Mucosa of gallbladder (tissue), 1 donor: ENCODE measurements at places on chromosomes 3 and 15.
A peak's percentile ranks its signal among the peaks of the same experiment; 100 is the strongest.

DNA sequence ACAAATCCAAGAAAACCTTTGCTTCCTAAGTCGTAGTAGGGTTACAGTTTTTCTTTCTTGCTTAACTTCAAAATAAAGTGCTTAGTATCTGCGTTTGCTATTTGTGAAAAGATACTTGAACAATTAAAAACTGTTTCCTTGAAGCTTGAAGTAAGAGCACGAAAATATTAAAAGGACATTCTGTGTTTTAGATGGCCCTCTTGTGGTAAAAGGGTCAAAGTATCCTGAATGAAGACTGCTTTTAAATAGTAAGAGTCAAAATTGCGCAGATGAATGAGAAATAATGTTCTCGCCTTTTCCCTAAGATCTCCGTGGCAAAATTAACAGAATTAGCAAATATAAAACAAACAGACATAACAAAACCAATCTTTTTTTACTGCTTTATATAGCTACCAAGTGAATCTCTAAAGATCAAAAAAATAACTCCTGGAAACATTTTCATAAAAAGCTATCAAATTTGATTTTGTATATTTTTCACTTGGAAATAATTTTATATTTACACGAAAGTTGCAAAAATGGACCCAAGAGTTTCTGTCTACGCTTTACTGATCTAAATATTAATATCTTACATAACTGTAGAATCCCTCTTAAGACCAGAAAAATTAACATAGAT, 175.4 kb downstream of the MBNL1 start:
- no peak for DNase-seq

- DNase-seq = no peak
Observed at GRCh38 chr3:175068587-175068986, 209.5 kb downstream of the NAALADL2 start.

DNA sequence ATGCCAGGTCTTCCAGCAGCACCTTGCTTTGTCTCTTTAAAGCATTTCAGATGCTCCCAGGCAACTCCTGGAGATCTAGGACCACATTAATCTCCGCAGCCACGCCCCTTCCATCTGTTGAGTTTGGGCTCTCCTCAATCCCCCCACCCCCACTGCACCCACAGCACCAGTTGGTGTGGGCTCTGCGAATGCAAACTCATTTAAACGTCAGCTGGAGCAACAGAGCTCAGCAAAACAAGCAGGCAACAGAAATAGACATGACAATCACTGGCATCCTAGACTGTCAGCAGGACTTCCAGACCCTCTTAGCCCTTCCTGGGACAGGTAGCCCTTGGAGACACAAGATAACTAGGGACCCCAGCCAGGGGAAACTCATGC, 106.9 kb downstream of the LSM3 start:
- no peak for DNase-seq

- DNase-seq = no peak
Observed at GRCh38 chr15:66001717-66002426, 132.6 kb downstream of the RAB11A start.

- DNase-seq = no peak
Observed at GRCh38 chr3:174046311-174046710, 648.8 kb downstream of the NLGN1 start.

GRCh38 chr15:79496838-79497237, 64.7 kb downstream of the MINAR1 start:
- DNase-seq = no peak

DNA sequence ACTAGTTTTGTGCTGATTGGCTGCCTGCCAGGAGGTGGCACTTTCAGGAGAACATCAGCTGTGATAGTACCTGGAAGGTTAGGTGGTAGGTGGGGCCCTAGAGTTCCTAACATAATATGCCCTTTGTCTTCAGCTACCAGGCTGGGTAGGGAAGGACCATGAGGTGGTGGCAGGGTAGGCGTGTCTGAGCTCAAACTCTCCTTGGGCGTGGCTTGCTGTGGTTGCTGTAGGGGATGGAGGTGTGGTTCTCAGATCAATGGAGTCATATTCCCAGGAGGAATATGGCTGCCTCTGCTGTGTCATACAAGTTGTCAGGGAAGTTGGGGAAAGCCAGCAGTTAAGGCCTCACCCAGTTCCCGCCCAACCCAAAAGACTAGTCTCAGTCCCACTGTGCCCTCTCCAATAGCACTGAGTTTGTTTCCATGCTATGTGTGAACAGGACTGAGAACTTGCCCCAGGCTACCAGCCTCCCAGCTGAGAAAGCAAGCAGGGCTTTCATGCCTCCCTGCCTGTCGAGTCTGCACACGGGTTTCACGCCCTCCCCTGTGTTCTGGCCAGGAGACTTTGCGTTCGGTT, 107.7 kb downstream of the CHCHD4 start:
- DNase-seq = peak; percentile 11

DNA sequence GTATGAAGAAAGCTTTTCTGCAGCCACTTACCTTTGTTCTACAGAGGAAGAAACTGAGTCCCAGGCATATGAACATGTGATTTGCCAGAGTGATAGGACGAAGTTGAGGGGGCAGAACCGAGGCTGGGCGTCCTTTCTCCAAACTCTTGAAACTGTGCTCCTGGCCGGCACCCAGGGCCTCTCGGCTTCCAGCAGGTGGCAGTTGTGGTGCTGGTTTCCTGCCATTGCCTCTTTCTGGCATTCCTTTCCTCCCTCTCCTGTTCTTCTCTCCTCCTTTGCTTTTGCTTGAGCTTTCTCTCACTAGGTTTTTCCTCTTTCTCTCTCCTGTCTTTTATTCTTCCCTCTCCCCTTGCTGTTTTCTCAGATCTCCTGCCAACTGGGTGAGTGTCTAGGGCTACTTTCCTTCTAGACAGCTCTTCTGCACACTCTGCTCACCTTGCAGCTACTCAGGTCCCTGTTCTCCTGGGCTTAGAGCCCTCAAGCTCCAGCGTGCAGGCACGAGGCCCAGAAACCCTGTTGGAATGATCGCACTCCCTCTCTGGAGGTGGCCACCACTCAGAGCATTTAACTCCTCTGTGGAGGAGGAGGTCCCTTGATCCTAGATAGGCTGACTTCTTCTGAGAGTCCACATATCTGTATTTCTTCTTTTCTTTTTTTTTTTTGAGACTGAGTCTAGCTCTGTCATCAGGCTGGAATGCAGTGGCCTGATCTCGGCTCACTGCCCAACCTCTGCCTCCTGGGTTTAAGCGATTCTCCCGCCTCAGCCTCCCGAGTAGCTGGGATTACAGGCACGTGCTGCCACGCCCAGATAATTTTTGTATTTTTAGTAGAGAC, 26.2 kb downstream of the TRAK1 start:
- DNase-seq = no peak

DNA sequence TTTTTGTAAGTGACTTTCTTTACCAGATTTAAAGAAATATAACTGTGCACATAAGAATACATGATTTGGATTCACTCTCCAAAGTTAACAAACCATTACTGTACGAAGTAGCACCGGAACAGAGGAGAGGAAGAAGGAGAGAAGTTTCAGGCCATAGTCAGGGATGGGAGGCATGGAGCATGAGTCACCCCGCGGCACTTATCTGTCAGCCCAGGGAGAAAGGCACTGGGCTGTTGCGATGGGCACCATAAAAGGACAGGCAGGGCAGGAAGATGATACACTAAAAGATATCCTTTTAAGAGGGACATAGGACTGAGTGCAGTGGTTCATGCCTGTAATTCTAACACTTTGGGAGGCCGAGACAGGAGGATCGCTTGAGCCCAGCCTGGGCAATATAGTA, 37.0 kb downstream of the TTC23 start:
- DNase-seq = no peak

DNA sequence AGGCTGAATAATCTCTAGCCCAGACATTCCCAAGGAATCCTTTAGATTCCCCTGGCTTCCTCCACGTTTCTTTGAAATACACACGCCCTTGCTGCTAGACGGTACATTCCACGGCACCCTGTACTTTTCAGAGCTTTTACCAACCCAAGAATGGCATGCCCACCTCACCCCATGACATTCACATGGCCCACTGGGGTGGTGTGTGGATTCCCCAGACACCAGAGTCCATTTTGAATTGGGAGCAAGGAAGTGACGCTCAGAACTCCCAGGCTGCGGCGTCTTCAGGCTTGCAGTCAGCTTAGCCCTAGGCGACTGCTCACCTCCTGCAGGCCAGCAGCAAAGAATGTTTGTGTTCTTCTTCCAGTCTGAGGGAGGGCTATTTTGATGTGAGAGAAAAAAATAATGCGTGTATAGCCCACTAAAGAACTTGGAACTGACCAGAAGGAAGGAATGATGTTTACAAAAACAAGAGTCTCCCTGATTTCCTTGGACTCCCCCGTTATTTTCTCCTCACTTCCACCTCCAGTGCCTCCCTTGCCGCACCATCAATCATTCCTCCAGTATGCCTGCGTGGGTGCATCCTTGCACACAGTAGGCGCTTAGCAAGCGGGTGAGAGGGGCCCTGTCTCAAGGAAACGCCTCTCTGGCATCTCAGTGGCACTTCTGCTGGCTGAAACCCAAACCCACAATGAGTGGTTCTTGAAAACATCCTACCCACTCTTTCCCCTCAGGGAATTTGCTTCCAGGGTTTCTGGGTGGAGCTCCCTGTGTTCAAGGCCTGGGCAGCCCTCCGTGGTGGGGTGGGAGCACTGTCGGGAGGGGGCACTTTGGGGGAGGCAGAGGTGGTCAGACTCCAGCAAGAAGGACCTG, 59.9 kb downstream of the SMAD6 start:
- no peak for DNase-seq

- DNase-seq = no peak
Observed at GRCh38 chr3:175732017-175732416, 872.9 kb downstream of the NAALADL2 start.

- no peak for DNase-seq
Observed at GRCh38 chr15:40695469-40695890, 506 bp downstream of the RAD51 start.

DNA sequence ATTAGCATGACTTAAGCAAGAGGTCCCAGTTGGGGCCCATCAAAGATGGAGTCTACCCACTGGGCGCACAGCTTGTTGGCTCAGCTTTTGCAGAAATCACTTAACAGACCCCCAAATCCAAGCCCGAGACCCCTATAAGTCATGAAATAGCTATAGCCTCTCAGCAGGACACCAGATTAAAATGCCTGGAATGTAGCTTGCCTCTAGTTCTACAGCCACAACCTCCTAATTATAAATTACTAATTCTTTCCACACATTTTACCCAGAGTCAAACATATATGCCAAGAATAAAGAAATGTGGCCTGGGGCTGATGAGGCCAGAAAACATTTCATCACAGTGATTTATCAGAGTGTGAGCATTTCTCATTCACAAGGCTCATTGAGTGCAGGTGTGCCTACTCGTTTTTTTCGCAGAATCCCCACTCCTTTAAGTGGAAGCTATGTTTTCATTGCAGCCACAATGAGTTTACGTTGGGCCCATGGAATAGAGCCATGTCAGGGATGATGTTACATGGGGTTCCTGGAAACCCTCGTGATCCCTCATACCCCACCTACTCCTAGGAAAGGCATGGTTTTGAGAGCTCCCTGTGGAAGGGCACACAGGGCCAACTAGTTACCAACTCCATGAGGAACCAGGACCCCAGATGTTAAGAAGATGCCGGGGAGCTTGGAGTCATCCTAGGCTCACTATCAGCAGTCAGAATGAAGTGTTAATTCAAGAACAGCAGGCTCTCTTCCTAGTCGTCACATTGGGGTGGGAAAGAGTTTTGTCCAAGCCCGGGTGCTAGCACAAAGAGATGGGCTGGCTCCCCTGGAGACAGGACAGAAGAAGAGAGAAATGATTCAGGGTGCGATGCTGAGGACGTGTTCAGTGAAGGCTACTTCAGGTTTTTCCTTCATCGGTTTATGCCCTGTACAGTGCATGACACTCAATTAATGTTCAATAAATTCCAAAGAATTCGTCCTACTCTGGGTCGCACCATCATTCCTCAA, 90.2 kb upstream of the ABHD17C start:
- DNase-seq = no peak

GRCh38 chr3:149575213-149575960, 82.4 kb downstream of the WWTR1 start:
- peak; percentile 27 for DNase-seq

DNA sequence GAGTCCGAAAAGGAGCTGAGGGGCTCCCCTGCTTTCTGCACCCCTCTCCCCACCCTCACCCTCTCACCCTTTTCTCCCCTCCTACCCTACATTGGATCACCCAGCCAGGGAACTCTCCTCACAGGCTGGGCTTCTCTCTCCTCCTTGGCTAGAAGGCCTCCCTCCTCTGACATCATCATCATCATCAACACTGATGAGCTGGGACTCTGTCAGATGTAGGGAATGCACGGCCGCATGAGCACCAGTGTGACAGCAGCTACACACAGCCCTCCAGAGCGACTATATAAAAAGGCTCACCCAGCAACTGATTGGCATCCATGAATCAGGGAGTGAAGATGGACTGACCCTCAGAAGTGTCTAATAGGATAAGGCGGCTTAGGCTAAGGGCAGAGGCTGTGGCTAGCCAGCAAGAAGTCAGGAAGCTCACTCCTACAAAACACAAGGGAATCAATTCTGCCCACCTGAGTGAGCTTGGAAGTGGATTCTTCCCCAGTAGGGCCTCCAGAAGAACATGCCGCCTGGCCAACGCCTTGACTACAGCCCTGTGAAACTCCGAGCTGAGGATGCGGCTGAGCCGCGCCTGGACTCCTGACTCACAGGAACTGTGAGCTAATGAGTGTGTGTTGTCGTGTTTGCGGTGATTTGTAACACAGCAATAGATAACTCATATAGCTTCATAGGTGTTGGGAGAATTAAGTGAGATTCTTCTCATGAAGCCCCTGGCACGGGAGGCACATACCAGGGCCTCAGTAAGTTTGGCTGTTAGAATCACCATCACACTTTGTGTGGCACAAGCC, 147.6 kb downstream of the FAM43A start:
- no peak for DNase-seq

GRCh38 chr3:100370756-100371155, 30.1 kb downstream of the TOMM70 start:
- no peak for DNase-seq

DNA sequence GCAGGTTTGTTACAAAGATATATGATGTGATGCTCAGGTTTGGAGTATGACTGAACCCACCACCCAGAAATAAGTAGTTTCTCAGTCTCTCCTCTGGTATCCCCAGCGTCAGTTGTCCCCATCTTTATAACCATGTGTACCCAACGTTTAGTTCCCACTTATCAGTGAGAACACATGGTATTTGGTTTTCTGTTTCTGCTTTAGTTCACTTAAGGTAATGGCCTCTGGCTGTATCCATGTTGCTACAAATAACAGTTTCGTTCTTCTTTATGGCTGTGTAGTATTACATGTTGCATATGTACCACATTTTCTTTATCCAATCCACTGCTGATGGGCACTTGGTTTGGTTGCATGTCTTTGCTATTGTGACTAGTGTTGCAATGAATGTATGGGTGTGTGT, 132.3 kb downstream of the LMLN start:
- no peak for DNase-seq

DNA sequence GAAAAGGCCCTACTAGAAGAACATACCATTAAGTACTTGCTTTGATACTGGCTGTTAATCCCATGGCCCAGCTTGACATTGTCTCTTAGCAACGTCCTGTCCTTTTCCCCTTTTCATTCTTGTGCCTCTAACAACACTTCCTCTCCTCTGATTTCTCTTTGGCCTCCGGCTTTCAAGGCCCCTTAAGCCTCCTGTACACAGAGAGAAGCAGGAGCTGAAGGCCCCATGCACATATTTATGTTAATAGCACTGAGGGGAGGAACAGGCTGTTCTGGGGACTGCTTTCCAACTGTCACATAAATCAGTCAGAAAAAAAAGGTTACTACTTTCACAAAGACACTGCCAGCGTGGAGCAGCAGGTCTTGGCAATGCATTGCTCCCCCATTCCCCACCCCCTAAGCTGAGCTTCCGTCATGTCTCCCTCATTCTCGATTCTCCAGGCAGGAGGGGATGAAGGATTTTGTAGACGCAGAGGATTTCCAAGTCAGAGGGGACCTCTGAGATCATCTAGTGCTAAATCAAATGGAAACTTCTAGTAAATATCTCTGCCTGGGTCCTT, 257.4 kb upstream of the ADAMTS9 start:
- DNase-seq = no peak

GRCh38 chr3:159448902-159449301, 539.7 kb upstream of the IL12A start:
- no peak for DNase-seq
